Body of pancreas (tissue), 4 donors: ENCODE measurements at places on chromosomes 3 and 15.

GRCh38 chr15:85404176-85404917 is 23.9 kb downstream of the AKAP13 start:
- DNase-seq: no peak

DNA sequence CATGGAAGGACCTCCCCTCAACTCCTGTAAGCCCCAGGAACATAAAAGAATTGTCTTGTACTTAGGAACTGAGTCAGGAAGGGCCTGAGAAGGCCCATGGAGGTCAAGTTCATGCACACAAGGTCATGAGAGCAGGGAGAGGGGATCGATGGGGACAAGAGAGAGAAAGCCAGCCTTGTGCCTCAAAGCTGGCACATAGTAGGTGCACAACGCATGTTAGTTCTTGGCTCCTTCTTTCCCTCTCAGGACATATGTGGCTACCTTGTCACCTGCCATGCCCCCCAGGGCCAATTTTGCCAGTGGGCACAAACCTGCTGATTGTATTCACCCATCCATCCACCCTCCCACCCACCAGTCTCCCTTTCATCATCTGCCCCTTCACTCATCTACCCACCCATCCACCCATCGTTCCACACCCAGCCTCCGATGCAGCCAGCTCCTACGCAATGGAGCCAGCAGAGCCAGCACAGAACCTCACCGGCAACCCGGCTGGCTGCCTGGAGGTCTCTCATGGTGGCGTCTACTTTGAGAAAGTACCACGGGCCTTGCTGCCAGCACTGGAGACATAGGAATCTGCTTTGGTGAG is 52.4 kb upstream of the INSYN1 start:
- DNase-seq: no peak

GRCh38 chr3:184545769-184546168 is 15.8 kb upstream of the EPHB3 start:
- DNase-seq: no peak

GRCh38 chr3:40057786-40058185 is 248.4 kb downstream of the MYRIP start:
- no peak for DNase-seq

DNA sequence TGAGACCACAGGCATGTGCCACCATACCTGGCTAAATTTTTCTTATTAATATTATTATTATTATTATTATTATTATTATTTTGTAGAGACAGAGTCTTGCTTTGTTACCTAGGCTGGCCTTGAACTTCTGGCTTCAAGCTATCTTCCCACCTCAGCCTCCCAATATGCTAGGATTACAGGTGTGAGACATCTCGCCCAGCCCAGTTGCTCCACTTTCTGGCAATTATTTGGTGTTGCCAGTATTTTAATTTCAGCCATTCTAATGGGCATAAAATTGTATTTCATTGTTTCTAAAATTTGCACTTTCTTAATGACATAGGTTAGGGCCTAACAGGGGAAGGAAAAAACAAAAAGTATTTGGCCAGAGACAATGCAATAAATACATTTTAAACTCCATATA is 1217.6 kb upstream of the ALCAM start:
- no peak for DNase-seq

DNA sequence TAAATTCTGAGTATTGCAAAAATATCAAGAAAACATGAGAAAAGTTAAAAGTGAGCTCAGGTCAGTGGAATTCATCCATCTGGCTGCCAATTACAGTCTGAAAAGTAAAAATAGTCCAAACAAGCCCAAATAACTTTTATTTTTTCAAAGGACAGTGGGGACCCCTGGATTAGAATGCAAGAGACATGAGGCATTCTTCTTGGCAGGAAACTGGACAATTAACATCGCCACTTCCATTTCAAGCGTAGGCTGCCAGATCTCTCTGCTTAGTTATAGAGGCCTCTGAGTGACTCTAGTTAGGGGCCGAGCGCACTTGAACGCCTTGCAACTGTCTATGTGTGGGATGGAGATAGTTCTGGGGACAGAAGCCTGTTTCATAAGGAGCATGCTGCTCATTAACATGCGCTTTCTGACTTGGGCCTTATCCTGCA is 189.1 kb downstream of the GHSR start:
- no peak for DNase-seq

GRCh38 chr15:40240619-40241221 is 1.9 kb downstream of the PAK6 start:
- DNase-seq: no peak

GRCh38 chr15:64149424-64149823 is 2.1 kb upstream of the SNX22 start:
- DNase-seq: no peak

DNA sequence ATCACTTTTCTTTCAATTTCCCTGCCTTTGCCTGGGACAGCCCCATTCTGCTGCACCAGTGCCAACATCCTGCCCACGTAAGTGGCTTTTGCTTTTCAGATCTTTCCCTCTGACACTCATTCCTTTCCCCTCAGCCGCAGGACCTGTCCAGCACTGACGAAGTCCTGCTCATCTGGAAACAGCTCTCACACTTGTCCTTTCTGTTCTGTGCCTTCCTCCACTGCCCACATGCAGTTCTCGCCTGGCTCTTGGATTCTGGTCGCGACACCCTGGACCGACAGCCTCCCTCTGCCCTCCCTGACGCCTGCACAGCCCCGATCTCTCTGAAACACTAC is 99.7 kb downstream of the ADCY5 start:
- no peak for DNase-seq

DNA sequence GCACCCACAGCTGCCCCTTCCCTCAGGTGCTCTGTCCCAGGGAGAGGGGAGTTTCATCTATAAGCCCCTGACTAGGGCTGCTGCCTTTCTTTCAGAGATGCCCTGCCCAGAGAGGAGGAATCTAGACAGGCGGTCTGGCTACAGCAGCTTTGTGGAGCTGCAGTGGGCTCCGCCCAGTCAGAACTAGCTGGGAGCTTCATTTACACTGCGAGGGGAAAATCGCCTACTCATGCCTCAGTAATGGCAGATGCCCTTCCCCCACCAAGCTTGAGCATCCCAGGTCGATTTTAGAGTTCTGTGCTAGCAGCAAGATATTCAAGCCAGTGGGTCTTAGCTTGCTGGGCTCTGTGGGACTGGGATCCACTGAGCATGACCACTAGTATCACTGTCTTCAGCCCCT is 181.2 kb upstream of the RARB start:
- DNase-seq: no peak

DNA sequence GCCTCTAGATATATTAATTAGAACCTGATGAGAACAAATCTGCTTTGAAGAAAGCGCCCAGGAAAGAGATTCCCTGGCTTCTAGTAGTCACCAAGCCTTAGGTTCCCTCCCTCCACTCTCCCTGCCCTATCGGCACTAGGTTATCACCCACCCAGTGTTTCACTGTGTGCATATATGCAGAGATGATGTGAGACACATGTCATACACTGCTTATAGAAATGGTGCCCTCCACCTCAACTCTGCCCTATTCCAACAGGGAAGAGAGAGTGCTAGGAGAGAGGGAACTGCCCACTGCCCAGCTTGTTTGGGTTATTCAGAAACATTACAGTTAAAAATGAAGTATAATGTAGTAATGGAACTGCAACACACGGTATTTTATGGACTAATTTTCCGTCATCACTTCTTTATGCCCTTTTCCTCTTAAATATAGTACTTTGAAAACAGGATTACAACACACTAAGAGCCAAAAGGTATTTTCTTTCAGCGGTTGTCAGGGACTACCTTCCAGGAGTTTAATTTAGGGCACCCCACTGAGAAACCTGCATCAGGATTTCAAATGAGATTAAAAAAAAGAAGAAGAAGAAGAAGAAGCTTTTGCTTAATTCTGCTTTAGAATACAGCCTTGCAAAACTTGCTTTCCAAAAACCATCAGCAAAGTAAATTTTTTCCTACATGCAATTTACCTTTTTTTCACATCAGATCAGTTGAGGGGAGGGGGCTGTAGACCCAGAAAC is 55.3 kb downstream of the MEIS2 start:
- DNase-seq: no peak

GRCh38 chr15:77014132-77015081 is 19.5 kb downstream of the PSTPIP1 start:
- no peak for DNase-seq

GRCh38 chr3:72821161-72821781 is 27.0 kb downstream of the SHQ1 start:
- peak; percentile 26 for DNase-seq

DNA sequence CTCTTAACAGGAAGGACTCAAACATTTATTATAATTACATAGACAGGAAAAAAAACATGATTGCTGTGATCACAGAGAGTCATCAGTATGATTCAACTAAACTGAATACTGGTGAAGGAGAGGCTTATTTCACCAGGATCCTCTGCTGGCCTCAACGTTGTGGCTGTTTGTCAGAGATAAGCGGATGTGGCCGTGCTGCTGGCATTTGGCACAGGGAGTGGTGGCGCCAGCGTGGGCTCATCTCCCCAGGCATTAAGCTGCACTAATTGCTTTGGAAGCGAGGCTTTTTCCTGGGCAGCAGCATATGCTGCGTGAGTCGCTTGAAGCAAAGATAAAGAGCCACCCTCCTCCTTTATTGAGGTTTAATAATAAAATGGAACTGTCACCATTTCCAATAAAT is 306.7 kb downstream of the LRTM1 start:
- DNase-seq: no peak

DNA sequence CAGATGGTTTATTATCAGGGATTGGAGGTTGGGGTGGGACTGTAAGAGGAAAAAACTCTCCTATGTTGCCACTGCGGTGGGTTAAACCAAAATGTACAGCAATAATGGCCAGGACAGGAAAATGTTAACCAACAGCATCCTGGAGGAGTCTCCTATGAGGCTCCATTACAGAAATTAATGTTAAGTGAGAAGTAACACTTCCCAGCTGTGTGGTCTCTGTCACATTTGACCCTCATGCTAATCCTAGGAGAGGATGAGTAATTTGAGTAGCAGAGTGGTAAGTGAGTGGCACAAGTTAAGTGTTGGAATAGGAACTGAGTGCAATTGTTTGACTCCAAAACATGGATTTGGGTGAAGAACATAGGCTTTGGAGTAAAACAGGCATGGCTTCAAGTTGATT is 39.0 kb downstream of the ARHGEF3 start:
- no peak for DNase-seq

DNA sequence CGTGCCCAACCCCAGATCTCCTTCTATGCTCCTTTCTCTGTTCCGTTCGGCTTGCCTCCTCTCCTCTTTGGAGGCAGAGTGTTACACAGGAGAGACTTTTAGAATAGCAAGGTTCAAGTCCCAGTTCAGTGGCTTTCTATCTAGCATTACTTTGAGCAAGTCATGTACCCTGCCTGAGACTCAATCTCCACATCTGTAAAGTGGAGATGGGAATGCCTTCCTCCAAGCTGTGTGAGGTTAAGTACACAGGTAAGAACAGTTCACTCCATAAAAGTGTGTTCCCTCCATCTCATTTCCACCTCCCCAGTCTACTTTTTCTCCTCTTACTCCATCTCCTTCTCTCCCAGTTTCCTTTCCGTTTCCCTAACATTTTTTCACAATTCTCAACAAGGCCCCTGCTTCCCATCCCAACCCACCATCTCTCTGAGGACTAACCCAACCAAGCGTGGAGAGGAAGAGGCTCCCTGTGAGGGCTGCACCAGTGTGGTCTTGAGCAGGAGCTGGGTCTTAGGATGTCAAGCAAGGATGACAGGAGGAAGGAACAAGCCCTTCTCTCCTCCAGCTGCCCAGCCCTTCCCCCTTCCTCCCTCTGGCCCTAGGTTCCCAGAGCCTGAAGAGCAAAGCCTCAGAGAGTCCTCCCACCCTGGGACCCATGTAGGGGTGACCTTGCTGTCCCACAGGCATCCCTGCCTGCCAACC is 6.4 kb downstream of the ATP8B4 start:
- DNase-seq: no peak

DNA sequence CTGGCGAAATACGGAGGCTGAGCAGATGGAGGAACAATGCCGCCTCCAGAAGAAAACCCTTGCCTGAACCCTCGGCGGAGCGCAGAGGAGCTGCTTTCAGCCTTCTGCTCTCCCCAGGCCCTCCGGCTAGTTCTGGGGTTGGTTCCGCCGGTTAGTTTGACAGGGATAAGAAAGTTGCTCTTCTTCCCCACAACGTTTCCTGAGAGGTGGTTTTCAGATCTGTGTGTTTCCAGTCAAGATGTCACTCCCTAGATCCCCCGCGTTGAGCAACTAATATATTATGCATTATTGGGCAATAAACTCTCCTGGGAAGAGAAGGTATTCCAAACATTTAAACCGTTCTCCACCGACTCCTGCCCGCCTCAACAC is 551 bp downstream of the NLGN1 start:
- DNase-seq: no peak

GRCh38 chr15:31480356-31481025 is 153.9 kb downstream of the KLF13 start:
- DNase-seq: peak; percentile 3
